ENCODE measurements at places on chromosomes 6 and 20.

DNA sequence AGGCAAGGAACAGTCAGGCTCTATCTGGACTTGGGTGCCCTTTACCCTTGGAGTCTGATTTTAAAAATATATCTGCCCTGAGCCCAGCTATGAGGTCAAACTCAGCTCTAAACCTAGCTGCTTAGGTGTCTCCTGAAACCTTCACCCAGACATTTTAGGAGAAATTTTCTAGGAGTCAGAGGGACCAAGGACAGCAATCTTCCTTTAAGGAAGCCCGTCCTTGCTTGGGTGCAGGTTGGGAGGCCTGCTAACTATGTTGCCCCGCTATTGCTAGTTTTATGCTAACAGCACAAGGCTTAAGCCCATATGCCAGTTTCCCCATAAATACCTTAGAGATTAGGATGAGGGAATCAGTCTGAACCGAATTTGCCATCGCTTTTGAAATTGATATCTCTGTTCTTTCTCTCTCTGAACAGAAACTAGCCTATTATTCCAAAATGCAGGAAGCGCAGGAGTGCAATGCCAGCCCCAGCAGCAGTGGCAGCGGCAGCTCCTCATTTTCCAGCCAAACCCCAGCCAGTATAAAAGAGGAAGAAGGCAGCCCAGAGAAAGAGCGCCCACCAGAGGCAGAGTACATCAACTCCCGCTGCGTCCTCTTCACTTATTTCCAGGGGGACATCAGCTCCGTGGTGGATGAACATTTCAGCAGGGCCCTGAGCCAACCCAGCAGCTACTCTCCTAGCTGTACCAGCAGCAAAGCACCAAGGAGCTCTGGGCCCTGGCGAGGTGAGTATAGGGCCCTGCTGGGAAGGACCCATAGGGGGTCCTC, 2.6 kb downstream of the VGLL2 start:
- no peak for DNase-seq

DNA sequence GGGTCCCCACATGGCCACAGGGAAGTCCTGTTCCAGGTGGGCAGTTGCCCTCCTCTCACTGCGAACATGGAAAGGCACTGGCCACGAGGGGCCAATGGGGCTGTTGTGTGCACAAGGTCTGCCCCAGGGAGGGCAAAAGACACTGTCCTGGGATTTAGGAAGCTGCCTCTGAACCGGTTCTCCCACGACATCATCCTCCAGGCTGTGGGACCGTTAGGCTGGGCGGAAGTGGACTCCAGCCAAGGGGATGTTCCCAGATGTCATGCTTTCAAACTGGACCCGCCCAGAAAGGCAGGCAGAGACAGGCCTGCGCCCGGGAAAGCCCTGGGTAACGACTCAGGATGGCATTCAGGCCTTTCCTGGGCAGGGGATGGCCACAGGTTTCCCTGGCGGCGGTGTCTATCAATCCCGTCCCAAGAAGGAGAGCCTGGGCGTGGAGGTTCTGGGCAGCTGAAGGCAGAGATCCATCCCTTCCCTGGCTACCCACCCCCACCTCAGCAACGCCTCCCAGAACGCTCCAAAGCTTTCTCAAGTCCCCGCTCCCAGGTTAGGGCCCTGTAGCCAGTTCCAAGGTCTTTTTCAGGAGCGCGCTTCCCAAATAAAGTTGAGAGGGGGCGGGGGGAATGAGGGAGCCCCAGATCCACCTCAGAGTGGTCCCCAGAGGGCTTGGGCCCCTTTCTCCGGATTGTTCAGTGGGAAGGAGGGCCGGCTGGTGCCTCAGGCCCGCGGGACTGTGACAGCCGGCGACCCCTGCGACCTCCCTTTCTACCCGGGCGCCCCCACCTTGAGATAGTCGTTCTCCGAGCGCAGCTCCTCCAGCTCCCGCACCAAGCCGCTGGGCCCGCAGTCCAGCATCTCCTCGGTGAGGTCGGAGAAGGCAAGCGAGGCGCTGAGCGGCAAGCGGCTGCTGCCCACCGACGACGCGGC, 13.8 kb upstream of the TLDC2 start:
- DNase-seq: peak; percentile 98

DNA sequence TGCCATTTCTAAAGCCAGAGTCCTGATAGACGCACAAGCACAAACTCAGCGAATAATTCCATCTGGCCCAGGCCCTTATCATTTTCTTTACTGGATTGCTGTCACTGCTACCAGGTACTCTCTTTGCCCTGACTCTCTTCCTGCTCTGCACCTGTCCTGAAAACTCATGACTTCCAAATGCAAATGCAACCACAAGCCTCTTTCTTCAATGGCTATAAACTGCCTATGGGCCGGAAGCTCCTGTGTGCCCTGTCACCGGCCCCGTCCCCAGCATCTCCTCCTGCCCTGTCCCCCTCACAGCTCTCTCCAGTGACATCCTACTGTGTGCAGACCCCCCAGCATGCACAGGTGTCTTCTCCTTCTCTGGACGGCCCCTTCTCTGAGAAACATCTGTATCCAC, 302.6 kb downstream of the GMDS start:
- no peak for DNase-seq

DNA sequence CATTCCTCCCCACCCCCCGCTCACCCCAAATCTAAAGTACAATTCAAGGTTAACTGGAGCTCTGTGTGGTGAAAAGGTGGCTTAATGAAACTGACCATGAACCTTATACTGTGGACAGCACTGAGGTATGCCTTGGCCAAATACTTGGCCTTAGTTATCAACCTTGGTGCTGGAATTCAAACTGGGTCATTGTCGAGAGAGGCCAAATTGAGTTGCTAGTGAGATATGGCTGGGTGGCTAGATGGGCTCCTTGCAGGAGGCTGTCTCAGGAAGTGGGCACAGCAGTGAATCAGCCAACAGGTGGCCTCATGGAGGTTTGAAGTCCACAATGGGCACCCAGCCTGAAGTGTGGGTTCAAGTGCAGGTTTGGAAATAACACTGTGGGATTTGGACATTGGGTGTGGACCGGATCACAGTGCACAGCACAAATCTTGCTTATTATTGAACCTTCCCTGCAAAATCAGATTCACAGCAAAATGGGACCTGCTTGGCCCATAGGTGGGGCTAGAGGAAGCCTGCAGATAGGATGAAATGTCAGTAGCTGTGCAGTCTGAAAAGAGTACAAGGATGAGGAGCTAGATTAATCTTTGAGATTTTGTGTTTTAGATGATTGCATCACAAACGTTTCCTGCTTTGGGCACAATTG, 5.6 kb upstream of the BTBD3 start:
- no peak for DNase-seq

DNA sequence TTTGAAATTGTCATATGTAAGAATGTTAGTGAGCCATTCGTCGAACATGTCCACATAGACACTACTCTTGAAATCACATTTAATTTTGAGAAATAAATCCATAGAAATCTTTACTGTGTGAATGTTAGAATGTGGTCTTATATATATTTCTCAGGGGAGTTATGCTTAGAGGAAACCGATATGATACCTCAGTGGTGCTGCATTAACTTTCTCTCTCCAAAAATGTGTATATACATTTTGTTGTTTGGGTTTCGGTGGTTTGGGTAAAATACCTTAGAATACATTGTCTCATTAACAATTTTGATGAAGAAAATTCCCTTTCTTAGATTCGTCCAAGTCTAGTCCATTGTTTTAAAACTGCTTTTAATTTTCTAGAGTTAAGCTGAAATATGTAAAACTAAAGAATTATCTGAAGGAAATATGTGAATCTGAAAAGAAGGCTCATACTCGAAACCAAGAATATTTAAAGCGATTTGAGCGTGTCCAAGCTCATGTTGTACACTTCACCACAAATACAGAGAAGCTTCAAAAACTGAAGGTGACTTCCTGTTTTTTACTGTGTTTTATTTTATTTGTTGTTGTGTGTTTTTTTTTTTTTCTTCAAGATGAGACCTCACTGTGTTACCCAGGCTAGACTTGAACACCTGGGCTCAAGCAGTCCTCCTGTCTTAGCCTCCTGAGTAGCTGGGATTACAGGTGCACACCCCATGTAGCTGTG, 10.3 kb downstream of the KIZ start:
- DNase-seq: no peak

DNA sequence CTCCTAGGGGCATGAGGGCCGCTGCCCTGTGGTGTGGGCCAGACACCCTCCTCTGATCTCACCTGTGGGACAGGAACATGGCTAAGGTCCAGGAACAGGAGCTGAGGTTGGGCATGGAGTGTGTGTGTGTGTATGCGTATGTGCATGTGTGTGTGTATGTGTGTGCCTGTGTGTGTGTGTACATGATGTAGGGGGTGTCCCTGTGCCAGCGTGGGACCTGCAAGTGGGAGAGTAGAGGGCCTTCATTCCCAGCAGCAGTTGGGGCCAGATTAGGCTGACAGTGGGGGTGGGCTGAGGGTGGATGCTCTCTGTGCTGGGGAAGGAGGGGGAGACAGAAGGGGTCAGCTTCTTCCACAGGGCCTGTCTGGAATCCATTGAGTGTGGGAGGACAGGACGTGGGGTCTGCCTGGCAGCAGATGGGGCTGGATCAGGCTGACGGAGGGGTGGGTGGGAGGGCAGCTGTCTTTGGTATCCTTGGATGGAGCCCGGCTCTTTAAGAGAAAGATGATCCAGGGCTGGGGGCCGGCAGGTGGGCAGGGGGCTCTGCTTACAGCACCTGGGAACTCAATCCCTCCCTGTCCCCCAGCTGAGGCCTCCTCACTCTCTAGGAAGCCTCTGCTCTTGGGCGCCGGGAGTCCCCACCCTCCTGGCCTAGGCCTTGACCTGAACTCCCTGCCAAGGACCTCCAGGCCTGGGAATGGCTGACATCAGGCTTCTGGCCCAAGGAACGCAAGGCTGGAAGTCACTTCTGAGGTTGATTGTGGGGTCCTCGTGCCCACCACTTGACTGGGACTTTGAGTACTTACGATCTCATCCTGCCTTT, 44.0 kb downstream of the SPDEF start:
- no peak for DNase-seq

- no peak for DNase-seq
Observed at GRCh38 chr6:2796861-2797260, 31.7 kb downstream of the WRNIP1 start.

GRCh38 chr6:53302678-53303360, 45.9 kb downstream of the ELOVL5 start:
- no peak for DNase-seq

- peak; percentile 74 for DNase-seq
Observed at GRCh38 chr6:134640975-134641429, 308.9 kb downstream of the ALDH8A1 start.

GRCh38 chr6:158854214-158855101, 35.3 kb upstream of the EZR start:
- no peak for DNase-seq

DNA sequence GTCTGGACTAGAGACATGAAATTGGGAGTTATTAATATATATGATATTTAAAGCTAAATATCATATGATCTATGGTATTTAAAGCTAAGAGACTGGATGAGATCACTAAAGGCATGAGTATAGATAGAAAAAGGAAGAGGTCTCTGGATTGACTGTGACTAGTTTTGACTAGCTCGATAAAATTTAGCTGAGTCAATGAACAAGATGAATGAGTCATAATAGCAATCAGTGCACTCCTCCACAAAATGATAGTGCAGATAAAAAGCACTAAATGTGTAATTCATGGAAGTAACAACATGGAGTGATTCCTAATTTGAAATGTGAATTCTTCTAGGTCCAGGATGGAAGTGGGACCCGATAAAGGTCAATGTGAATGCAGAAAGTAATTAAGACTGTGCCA, 127.4 kb downstream of the PFDN4 start:
- DNase-seq: peak; percentile 51

GRCh38 chr20:22572491-22572890, 11.9 kb downstream of the FOXA2 start:
- DNase-seq: no peak

GRCh38 chr6:148450866-148451265, 108.2 kb downstream of the SASH1 start:
- DNase-seq: no peak

- DNase-seq: peak; percentile 2
Observed at GRCh38 chr6:82680192-82680591, 316.6 kb downstream of the TPBG start.

DNA sequence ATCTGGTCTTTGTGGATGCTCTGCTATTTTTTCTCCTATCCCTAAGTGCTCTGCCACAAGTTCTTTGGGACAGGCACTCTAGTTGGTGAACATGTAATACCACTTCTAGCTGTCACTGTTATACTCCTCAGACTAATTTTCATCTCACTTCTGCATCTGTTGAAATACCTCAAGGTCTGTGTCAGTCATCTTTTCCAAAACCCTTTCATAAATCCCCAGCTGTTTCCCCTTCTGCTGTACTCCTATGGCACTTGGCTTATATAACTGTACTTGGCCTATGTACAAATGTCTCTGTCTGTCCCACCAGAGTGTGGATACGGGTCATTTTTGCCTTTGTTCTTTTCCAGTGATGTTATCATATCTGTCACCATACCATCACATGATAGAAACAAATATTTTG, 124.2 kb downstream of the FHL5 start:
- DNase-seq: no peak
